ENCODE measurements at places on chromosomes 11 and 22. TPM values are rescaled to one million over a fixed set of nuclear protein-coding genes. Genes with fewer than 3 reads are reported as not detected.

CXCR5 gene
- not detected for total RNA-seq

SEC14L2 gene
- total RNA-seq, result 34.5 TPM

VPREB1 gene
- not detected for total RNA-seq

OR52I2 gene
- not detected for total RNA-seq

KCNA4 gene
- total RNA-seq, result not detected

UQCC3 gene
- total RNA-seq, result 13.0 TPM

APOL1 gene
- 52.2 TPM for total RNA-seq

ANO5 gene
- total RNA-seq, result 4.7 TPM

All from pulmonary artery endothelial cell (primary cell).